Esophagus mucosa (tissue), 1 donor: ENCODE measurements at places on chromosomes 5 and 9.

DNA sequence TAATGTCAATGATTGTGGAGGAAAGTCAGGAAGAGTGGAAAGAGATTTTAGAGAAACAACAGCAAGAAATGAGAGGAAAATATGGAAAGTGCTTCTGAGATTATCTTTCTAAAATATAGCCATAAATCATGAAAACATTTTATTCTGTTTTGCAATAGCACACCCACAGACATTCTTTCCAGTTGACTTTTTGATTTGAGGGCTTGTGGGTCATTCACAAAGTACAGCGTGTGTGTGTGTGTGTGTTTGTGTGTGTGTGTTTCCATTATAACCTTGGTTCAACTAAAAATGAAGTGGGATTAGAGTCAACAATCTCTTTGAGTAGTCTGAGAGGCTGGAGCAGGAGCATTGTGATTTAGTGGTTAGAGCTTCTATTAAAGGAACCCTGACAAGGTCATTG, 116.6 kb upstream of the GAS1 start:
- ATAC-seq: no peak

- ATAC-seq: no peak
Measured at GRCh38 chr5:4947893-4948536, 192.1 kb upstream of the ADAMTS16 start.

GRCh38 chr5:5169466-5169865, 29.3 kb downstream of the ADAMTS16 start:
- no peak for ATAC-seq

- no peak for ATAC-seq
Measured at GRCh38 chr5:37044120-37044519, 167.6 kb downstream of the NIPBL start.

DNA sequence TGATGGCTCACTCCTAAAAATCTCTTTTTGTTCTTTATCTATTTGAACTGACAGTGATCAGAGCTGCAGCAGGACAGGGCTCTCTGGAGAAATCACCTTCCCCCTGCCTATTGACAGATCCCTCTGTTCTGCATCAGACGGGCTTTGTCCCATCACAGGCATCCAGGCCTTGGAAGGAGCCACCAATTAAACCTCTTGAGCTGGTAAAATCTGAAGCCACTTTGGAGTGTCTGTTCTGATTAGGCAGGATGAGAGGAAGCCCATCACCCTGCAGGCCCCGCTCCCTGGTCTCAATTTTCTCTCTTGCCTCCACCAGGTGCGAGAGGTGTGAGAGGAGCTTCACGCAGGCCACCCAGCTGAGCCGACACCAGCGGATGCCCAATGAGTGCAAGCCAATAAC, 97.7 kb downstream of the PRDM6 start:
- ATAC-seq: no peak

GRCh38 chr9:136210276-136210675, 5.3 kb upstream of the LHX3 start:
- no peak for ATAC-seq
